Gastroesophageal sphincter (tissue), 4 donors: ENCODE measurements at places on chromosomes 16 and 17. TPM values are rescaled to one million over a fixed set of nuclear protein-coding genes. Genes with fewer than 3 reads are reported as not detected.

The DPH1 gene
- 29.9 TPM for total RNA-seq

DNA sequence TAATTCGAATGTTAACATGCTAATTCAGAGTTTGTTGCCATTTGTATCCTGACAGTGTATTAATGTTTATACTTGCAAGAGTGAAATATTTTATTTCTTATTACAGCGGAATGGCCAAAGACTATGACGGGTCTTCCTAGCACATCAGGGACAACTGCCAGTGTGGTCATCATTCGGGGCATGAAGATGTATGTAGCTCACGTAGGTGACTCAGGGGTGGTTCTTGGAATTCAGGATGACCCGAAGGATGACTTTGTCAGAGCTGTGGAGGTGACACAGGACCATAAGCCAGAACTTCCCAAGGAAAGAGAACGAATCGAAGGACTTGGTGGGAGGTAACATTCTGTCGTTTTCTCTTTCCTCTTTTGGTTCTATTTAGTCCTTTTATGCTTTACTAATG lies 23.4 kb downstream of the PPM1D start:
- H3K4me1 ChIP-seq, result no peaks in the 10 kb centered on the region
- no peaks in the 10 kb centered on the region for H3K36me3 ChIP-seq
- H3K4me3 ChIP-seq, result no peak overlapping the region
- no peak overlapping the region for H3K27ac ChIP-seq
- no peaks in the 10 kb centered on the region for H3K27me3 ChIP-seq
- ATAC-seq, result no peak

The TEX19 gene
- total RNA-seq, result not detected

- no peak overlapping the region for H3K27ac ChIP-seq
- H3K27me3 ChIP-seq, result no peaks in the 10 kb centered on the region
Observed at GRCh38 chr17:77968788-77969187, 10.3 kb downstream of the TNRC6C start.

The ST6GALNAC1 gene
- 0.47 TPM for total RNA-seq

The CD19 gene
- total RNA-seq, result not detected

DNA sequence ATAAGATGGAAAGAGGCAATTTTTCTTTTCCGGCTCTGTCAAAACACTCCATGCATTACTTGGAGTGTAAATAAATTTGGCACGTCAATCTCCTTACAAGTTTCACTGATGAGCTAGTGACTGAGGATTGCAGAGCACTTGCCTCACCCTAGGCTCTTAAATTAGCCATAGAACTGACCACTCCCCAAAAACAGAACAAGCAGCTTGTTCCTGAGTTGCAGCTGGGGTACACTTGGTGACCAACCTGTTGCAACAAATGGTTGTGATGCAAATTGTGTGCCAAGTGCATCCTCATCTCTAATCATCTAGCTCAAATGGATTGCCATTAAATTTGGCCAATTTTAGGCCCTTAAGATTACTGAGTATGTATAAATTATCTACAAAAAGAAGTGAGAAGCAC lies 67.0 kb downstream of the CACNG1 start:
- no peaks in the 10 kb centered on the region for H3K27me3 ChIP-seq
- ATAC-seq, result no peak
- H3K4me1 ChIP-seq, result no peaks in the 10 kb centered on the region
- no peak overlapping the region for H3K27ac ChIP-seq

GRCh38 chr17:76255801-76256429 lies 9.2 kb upstream of the UBALD2 start:
- no peak overlapping the region for H3K4me3 ChIP-seq
- peaks cover 48% of the 10 kb centered on the region for H3K27me3 ChIP-seq
- H3K4me1 ChIP-seq, result peaks cover 5% of the 10 kb centered on the region
- no peak for ATAC-seq

- no peaks in the 10 kb centered on the region for H3K36me3 ChIP-seq
- H3K27me3 ChIP-seq, result no peaks in the 10 kb centered on the region
- peak overlapping the region; percentile 87 for H3K4me3 ChIP-seq
- ATAC-seq, result no peak
- H3K4me1 ChIP-seq, result peaks cover 23% of the 10 kb centered on the region
Observed at GRCh38 chr16:25030420-25031131, 15.4 kb upstream of the ARHGAP17 start.

- peaks cover 27% of the 10 kb centered on the region for H3K4me1 ChIP-seq
- H3K27ac ChIP-seq, result no peak overlapping the region
- no peak for ATAC-seq
- H3K4me3 ChIP-seq, result no peak overlapping the region
Observed at GRCh38 chr17:57011491-57012015, 33.6 kb downstream of the SCPEP1 start.

GRCh38 chr17:17666111-17666714 lies 15.0 kb upstream of the RAI1 start:
- ATAC-seq, result no peak
- no peaks in the 10 kb centered on the region for H3K27me3 ChIP-seq
- H3K36me3 ChIP-seq, result no peaks in the 10 kb centered on the region
- H3K27ac ChIP-seq, result no peak overlapping the region

The CBX2 gene
- 0.81 TPM for total RNA-seq

The PAQR4 gene
- 6.4 TPM for total RNA-seq

- H3K27me3 ChIP-seq, result peaks cover 18% of the 10 kb centered on the region
- H3K27ac ChIP-seq, result no peak overlapping the region
- H3K4me1 ChIP-seq, result no peaks in the 10 kb centered on the region
- no peaks in the 10 kb centered on the region for H3K36me3 ChIP-seq
Observed at GRCh38 chr16:5447734-5448133, 350.1 kb upstream of the EEF2KMT start.

The VMP1 gene
- 80.9 TPM for total RNA-seq

GRCh38 chr17:17170346-17170985 lies 35.7 kb downstream of the PLD6 start:
- H3K36me3 ChIP-seq, result no peaks in the 10 kb centered on the region
- H3K27ac ChIP-seq, result no peak overlapping the region
- no peak for ATAC-seq
- peaks cover 7% of the 10 kb centered on the region for H3K4me1 ChIP-seq
- no peak overlapping the region for H3K4me3 ChIP-seq

The KCNJ2 gene
- total RNA-seq, result 11.3 TPM

- H3K27me3 ChIP-seq, result peaks cover 57% of the 10 kb centered on the region
- H3K4me1 ChIP-seq, result peaks cover 33% of the 10 kb centered on the region
- peak overlapping the region; percentile 81 for H3K27ac ChIP-seq
- peak; percentile 45 for ATAC-seq
- H3K36me3 ChIP-seq, result no peaks in the 10 kb centered on the region
Observed at GRCh38 chr17:78127239-78127887, 1.2 kb downstream of the TMC6 start.

- ATAC-seq, result no peak
- H3K4me3 ChIP-seq, result peak overlapping the region; percentile 59
- no peaks in the 10 kb centered on the region for H3K36me3 ChIP-seq
- H3K4me1 ChIP-seq, result peaks cover 76% of the 10 kb centered on the region
- H3K27ac ChIP-seq, result no peak overlapping the region
- H3K27me3 ChIP-seq, result no peaks in the 10 kb centered on the region
Observed at GRCh38 chr17:77449373-77449907, 308.7 kb downstream of the SEC14L1 start.

DNA sequence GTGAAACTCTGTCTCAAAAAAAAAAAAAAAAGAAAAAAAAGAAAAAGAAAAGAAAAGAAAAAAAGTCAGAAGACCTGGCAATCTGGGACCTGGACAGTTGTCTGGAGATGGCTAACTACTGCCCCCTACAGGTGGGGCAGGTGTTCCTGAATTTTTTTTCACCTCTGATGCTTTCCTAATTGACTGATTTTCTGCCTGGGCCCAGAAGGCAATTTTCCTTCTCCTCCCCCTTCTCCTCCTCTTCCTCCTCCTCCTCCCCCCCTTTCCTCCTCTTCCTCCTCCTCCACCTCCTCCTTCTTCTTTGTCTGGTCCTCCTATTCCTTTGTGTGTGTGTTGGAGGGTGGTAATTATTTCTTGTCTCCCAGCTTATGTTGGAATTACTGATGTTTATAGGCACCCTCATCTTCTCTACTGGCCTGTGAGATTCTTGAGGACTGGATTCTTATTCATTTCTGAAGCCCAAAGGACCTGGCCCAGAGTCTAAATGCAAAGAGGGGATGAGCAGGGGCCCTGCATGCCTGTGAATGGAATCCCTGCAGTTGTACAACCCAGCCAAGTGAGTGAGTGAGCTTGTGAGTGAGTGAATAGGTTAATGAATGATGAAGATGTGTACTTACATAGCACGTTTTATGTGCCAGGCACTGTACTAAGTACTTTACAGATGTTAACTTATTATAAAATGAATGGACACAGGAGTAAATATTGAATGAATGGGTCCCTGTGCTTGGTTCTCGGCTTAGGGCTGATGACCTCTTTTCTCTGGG lies 26.9 kb downstream of the IRX5 start:
- no peaks in the 10 kb centered on the region for H3K36me3 ChIP-seq
- no peak overlapping the region for H3K27ac ChIP-seq
- H3K4me1 ChIP-seq, result no peaks in the 10 kb centered on the region
- H3K27me3 ChIP-seq, result peaks cover 30% of the 10 kb centered on the region
- no peak overlapping the region for H3K4me3 ChIP-seq
- no peak for ATAC-seq

The NXN gene
- 39.6 TPM for total RNA-seq

DNA sequence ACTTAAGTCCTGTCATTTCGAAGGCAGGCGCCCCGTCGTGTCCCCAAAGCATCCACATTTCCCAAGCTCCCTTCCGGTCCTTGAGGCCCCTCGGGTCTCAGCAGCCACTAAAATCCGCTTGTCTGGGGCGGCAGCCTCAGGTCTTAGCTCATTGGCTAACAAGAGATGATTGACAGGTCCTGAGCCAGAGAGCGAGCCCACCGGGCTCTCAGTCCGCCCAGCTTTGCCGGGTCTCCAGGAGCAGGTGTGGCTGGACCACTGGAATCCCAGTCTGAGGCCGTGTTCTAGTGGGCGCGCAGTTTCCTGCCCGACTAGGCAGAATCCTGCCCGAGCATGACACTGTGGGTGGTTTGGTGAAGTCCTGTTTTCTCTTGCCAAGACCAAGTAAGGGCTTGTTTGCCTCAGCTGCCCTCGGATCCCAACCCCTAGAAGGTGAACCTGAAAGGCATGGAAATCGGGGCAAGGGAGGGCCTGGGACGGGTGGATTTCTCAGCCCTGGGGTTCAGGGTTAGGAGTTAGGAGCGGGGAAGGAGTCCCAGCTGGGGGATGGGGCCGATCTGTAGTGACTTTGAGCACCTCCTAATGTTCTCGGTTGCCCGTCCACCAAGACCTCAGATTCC lies 42.8 kb downstream of the MRC2 start:
- H3K27ac ChIP-seq, result no peak overlapping the region
- no peak overlapping the region for H3K4me3 ChIP-seq
- ATAC-seq, result no peak
- H3K4me1 ChIP-seq, result peaks cover 23% of the 10 kb centered on the region

The BRIP1 gene
- 0.31 TPM for total RNA-seq

DNA sequence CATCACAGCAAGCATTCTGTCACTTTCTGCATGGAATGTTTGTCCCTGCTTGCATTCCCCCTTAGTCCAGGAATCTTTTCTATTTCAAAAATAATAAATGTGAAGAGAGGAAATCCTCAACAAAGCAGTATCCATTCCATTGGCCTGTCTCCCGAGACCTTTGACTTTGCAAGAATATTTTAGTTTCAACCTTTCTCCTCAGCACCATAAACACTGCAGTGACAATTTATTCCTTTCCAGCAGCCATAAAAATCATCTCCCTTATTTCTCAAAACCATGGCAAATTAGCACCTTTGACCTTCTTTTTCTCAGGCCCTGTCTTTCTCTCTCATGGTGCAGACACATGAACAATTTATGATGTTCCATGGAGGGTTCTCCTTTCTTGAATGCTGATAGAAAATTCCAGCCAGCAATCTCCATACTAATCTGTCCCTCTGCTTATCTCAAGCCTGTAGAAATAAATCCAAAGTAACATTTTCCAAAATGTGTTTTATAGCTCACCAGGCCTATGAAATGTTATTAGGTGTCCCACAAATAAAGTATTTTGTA lies 352.1 kb upstream of the CCL2 start:
- H3K27ac ChIP-seq, result no peak overlapping the region
- H3K36me3 ChIP-seq, result no peaks in the 10 kb centered on the region
- H3K4me1 ChIP-seq, result no peaks in the 10 kb centered on the region
- no peak overlapping the region for H3K4me3 ChIP-seq
- H3K27me3 ChIP-seq, result peaks cover 7% of the 10 kb centered on the region

The NPIPB13 gene
- 7.0 TPM for total RNA-seq

DNA sequence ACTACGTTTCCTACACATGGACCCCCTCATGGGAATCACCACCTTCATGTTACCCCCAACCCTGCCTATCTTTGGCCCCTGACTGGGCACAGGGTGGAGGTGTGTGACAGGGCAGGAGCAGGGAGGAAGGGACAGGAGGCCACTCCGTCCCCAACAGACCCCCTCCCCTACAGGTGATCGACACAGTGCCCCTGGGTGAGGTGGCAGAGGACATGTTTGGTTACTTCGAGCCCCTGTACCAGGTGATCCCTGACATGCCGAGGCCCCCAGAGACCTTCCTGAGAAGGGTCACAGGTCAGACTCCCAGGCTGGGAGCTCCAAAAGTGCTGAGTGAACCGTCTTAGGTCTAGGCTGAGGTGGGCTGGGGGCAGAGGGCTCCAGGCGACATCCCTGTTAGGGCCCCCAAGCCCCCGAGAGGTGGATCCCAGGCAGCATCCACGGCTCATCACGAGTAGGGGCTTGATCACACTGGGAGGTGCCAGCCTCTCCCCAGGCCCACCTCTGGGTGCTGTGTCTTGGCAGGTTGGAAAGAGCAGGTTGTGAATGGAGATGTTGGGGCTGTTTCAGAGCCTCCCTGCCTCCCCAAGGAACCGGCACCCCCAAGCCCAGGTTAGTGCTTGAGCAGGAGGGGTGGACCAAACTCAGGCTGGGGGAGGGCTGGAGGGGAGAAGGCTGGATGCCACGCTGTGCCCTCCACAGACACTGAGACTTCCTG lies 1.5 kb downstream of the ACBD4 start:
- peaks cover 10% of the 10 kb centered on the region for H3K4me1 ChIP-seq
- peak overlapping the region; percentile 90 for H3K27ac ChIP-seq
- no peak overlapping the region for H3K4me3 ChIP-seq
- H3K27me3 ChIP-seq, result no peaks in the 10 kb centered on the region
- no peaks in the 10 kb centered on the region for H3K36me3 ChIP-seq

- peak overlapping the region; percentile 71 for H3K27ac ChIP-seq
- no peaks in the 10 kb centered on the region for H3K27me3 ChIP-seq
- no peaks in the 10 kb centered on the region for H3K36me3 ChIP-seq
Observed at GRCh38 chr16:48499923-48500381, 110.0 kb downstream of the N4BP1 start.

The OR4D1 gene
- total RNA-seq, result not detected

GRCh38 chr17:21170809-21171208 lies 43.2 kb downstream of the TMEM11 start:
- H3K27ac ChIP-seq, result peak overlapping the region; percentile 17
- ATAC-seq, result no peak
- no peak overlapping the region for H3K4me3 ChIP-seq
- peaks cover 21% of the 10 kb centered on the region for H3K4me1 ChIP-seq
- no peaks in the 10 kb centered on the region for H3K27me3 ChIP-seq
